ENCODE measurements at places on chromosomes 5 and 9.
A peak's percentile ranks its signal among the peaks of the same experiment; 100 is the strongest.

DNA sequence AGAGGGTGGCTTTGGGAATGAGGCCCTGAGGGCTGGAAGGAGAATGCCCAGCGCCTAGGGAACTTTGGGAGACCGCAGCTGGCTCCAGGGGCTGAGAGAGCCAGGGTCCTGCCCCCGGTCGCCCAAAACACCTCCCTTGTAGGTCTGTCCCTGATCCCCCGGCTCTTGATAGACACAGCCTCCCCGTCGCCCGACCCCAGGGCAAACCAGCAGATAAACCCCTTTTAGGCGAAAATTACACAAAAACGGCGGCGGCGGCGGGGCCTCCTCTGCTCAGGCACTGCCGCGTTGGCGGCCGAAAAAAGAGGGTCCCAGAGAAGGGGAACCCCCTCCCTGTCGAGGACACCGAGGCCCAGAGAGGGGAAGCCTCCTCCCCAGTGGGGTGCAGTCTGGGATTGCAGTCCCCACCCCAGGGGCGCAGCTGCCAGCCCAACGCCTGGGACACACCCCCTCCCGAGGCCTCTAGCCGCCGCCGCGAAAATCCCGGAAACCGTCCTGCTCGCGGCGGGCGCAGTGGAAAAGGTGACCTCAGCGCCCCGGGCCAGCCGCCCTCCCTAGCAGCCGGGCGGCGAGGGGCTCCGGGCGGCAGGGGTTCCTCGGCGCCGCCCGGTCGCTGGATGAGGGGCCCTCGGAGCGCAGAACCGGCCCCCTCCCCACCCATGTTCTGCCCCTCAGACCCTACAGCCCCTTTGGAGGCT lies 3.1 kb upstream of the BARX1 start:
- no peak for DNase-seq

DNA sequence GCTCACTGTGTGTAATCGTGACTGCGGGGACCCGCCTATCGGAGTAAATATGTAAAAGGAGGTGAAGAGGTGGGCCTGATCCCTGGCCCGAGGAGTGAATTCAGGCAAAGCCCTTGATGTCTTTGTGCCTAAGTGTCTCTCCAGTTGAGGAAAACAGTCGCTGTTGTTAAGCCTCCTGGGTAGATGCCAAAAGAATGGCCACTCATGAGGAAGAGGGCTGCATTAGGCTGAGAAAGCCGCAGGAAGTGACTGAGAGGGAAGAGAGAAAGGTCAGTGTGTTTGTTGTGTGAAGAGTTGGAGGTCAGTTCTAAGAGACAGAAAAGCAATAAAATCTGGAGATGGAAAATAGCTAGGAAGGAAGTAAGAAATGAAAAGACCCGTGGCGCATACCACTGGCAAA lies 35.8 kb upstream of the PIP5K1B start:
- no peak for DNase-seq

DNA sequence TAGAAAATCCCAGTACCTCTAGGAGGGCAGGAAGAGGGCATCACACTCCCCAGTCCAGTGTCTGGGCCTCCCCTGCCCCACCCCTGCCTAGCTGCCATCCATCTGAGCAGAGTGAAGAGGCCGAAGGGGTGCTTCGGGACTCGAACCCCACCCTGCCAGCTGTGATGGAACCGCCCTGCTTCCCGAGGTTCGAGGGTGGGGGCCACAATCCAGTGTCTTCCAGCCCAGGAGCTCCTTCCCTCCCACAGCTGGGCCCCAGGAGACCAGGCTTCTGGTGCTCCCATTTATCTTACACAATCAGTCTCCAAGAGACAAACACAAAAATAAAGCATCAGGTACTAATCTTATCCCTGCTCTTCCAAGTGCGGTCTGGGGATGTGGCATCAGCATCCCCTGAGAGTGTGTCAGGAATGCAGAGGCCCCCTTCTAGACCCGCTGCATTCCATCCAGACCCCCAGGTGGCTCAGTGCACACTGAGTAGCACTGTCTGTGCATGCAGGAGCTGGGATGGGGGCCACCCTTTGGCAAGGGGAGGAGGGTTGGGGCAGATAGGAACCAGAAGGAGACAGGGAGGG lies 122.8 kb upstream of the TBC1D2 start:
- no peak for DNase-seq

GRCh38 chr5:68730220-68730978 lies 363.4 kb upstream of the SLC30A5 start:
- DNase-seq: no peak

DNA sequence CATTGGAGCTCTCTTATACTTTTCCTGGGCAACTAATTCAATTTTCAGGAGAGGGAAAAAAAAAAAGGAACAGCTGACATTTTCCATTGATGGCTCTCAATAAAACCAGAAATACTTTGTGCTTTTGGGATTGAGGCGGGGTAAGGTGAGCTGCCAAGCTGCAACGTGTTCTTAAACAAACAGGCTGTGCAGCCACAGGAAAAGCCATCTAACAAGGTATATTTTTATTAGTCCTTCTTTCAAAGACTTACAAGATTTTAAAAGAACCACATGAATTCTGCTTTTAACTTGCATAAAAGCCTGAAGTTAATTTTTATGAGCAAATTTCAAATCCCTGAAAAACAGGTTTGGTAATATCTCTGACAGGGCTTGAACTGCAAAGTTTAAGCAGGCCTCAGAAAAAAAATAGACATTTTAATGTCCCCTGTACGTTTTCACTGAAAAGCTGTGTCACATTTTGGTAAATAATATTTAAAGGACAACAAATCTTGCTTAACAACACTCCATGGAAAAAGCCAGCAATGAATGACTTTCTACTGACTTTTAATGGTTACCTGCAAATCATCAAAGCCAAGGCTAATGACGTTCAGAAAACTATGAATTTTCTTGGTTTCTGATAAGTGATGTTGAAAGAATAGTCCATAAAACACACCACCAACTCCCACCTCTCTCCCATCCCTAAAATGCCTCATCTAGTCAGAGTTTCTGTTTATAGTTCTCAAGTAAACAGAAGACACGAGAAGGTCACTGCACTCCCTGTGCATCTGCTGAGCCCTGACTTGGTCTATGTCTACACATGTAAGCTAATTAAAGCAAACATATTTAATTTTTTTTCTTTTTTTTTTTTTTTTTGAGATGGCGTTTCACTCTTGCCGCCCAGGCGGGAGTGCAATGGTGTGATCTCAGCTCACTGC lies 433.6 kb downstream of the PIK3R1 start:
- DNase-seq: peak; percentile 75

GRCh38 chr5:157971571-157972216 lies 112.7 kb upstream of the CLINT1 start:
- DNase-seq: no peak

DNA sequence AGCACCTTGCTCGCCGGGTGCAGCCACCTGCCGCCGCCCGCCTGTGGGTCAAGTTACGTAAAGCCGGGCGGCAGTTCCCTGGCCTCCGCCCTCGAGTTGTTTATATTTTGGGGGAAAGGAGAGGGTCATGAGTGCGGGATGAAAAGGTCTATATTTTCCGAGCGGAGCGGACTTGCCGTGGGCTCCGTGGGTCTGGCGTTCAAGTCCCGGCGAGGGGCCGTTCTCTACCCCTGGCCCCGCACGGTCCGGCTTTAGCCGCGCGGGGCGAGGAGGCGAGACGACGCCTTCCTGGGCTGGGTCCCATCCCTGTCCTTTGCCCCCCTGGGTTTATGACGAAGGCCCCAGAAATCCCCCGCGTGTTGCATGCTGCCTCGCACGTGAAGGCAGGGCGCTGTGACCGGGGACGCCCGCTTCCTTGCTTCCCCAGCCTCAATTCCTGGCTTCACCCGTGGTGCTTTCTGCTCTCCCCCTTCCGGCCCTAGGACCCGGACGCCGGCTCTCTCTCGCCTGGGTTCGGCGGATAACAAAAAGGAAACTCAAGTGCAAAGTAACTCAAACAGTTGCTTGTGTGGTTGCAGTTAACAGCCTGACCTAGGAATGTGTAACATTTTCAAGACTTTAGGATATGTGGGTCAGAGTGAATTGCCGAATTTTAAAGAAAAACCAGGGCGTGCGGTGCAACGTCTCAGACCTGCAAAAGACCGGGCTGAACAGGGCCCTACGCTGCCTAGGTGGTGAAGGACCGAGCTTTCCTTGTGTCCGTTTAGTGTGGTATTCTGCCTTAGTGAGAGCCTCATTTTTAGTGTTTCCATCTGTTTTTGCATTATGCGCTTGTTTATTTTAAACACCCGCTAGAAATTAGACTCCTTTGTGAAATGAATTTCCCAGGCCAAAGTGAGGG lies 810 bp downstream of the VPS13A start:
- no peak for DNase-seq

DNA sequence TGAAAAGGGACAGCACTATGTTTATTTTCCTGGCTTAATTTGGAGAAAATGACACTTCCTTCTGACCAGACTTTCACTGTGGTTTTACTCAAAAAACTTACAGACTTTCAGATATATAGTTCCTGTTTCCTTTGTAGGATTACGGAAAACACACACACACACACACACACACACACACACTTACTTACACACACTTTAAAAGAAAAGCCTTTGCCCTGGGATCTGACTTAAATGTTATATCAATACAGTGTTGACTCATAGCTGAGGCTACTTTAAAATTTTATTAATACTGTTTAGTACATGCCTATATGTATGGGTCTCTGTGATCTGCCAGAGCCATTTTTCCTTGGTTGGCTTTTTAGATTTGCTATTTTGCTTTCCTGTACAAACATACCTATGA lies 758.3 kb downstream of the DNAH5 start:
- no peak for DNase-seq

DNA sequence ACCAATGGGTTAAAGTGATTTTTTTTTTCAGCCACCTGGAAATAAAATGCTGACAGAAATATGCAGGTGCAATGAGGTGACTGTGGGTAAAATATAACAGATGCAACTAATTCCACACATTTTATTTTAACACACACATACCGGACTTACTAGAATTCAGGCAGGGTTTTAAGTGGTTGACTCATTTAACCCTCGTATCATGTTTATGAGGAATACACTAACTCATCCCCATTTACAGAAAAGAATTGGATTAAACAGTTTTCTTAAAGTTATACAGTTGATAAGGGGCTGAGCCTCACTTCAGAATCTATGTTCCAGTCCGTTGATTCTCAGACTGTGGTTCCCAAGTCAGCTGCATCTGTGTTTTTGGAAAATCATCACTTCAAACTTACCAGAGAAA lies 207.5 kb downstream of the CHSY3 start:
- DNase-seq: no peak

DNA sequence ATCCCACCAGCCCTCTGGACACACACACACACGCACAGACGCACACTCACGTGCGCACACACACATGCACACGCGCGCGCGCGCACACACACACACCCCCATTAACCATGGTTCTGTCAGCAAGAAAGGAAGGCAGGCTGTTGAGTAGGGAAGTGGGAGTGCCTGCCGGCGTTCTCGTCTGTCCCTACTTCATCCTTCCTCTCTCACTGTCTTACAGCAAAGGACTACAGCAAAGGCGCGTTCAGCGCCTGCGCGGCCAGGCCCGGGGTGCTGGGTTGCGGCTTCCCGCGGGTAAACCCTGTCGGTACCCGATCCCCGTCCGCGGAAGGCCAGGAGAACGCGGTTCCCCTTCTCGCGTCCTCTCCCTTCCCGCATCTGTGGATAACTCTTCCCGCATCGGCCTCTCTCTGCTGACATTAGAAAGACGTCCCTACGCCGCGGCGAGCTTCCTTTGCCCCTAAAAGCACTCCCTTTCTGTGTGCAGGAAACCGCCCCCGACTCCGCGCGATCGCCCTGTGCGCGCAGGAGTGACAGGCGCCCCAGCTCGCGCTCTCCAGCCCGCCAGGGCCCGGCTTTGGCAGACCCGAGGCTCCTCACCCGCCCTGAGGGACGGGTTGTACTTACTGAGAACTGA lies 219.2 kb downstream of the AGTPBP1 start:
- DNase-seq: no peak

GRCh38 chr5:59207401-59207800 lies 624.5 kb downstream of the RAB3C start:
- no peak for DNase-seq

DNA sequence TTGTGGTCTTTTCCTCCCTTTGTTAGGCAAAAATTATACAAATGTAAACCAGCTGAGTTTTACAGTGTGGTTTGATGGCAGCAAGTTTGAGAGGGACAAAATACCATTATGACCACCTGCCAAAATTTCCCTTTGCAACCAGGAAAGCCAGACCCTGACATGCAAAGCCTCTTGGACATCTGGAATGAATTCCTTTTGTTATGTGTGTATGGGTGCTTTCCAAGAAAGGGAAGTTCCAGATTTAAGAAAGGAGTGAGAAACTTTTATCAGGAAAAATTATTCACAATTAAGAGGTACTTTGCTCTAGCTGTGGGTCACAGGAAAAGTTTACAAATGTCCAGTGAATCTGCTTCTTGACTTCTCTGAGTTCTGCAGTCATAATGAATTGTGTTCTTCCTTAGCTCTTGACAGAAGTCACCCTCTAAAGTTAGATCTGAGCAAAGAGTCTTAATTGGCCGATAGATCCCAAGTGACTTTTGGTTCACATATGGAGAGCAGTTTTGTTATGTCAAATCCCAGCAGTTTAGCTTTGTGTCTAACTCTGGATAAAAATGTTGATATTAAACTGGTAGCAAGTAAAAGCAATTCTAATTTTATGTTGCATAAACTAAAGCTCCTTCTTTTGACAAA lies 295.9 kb upstream of the ZNF608 start:
- DNase-seq: no peak

DNA sequence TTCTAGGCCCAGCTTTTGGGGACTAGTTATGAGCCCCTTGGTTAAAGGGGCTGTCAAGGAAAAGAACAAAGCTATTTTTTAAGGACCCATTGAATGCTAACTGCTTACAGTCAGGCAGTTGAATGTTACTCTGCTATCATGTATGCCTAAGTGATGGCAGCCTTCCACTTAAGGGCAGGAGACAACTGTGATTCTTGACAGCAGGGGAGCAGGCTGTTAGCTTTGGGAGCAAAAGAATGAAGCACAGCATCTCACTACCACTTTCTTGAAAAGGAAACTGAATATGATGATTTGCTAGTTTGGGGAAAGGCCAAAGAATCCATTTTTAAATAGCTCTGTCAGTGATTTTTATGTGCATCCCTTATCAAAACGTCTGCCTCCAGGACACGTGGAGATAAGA lies 221.6 kb downstream of the SH3GL2 start:
- no peak for DNase-seq

DNA sequence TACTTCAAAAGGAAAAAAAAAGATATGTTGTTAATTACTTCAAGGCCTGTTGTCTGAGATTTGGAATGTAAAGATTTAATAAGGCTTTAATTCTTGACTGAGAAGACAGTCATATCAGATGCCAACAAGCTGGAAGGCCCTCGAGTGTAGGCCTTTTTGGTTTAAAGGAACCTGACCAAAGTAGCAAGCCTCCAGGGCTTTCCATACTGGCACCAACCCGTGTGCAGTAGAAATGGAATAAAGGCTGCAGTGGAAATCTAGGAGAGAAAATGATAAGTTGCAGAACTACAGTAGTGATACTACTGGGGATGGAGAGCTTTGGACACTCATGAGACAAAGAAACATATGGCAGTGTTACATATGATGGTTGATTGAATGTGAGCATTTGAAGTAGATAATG lies 358.0 kb downstream of the TAF11L14 start:
- no peak for DNase-seq

- no peak for DNase-seq
These were observed 831 bp downstream of the INPP5E start for GRCh38 chr9:136438548-136439480.

- no peak for DNase-seq
These were observed 12.7 kb upstream of the SLC2A6 start for GRCh38 chr9:133491656-133491925.
